ENCODE measurements at places on chromosomes 11 and 22. TPM values are rescaled to one million over a fixed set of nuclear protein-coding genes. Genes with fewer than 3 reads are reported as not detected.

The OR4D5 gene
- total RNA-seq = under 0.01 TPM

The OR51A7 gene
- total RNA-seq = not detected

The SCUBE1 gene
- total RNA-seq = 26.1 TPM

The PAX6 gene
- 11.4 TPM for total RNA-seq

The TPCN2 gene
- total RNA-seq = 6.1 TPM

The TRPC6 gene
- total RNA-seq = 5.7 TPM

The DGCR2 gene
- 65.2 TPM for total RNA-seq

The USP2 gene
- total RNA-seq = 2.4 TPM

The ACCS gene
- 5.3 TPM for total RNA-seq

The ZNF280B gene
- 4.1 TPM for total RNA-seq

The OR5A1 gene
- total RNA-seq = not detected
